ENCODE measurements at places on chromosomes 4 and X.

GRCh38 chrX:126723881-126724280, 95.6 kb upstream of the PRR32 start:
- DNase-seq, result no peak

DNA sequence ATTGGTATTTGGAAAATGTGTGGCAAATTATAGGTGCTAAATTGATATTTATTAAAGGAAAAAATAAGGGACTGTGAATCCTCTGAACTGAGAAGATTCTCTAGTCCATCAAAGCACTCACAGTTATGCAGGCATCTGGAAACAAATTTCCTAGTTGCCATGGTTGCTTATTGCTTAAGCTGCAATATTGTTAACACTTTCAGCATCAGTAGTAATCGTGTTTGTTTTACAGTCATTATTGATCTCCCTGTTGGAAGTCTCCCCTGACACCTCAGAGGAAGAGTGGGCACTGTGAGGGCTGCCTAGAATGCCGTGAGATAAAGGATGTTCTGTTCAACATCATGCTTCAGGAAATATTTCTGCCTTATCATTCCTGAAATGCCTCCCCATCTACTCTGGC, 2004.3 kb upstream of the ADGRL3 start:
- DNase-seq, result no peak

DNA sequence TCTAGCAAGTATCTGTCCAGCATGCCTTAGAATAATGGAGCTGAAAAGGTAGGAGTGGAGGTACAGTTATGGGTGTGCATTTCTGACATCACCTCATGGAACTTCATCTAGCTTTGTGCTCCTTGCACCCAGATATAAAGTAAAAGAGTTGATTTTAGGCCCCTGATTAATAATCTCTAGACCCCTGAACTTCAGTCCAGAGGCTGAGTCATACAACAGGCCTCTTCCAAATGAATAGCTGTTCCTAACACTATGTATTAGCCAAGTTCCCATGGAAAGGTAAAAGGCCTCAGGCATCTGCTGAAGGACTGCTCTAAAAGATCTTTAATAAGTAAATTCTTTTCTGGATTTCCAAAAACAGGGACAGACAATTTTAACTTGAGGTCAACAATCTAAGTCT, 16.2 kb downstream of the TBC1D9 start:
- DNase-seq, result no peak

- no peak for DNase-seq
Observed at GRCh38 chr4:8739820-8740665, 131.6 kb downstream of the HMX1 start.

DNA sequence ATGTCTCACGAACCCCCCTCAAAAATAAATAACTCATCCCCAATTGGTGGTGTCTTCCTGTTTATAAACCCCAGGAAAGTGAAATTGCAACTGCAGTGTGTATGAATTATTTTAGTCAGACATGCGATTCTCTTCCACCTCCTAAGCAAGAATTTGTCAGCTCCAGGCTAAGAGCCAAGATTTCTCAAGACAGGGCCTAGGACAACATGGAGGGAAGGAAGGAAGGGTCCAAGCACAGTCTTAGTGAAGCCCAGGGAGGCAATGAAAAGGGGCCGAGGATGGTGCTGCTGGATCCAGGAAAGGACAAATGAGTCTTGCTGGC, 20.0 kb downstream of the SH3KBP1 start:
- DNase-seq, result no peak

DNA sequence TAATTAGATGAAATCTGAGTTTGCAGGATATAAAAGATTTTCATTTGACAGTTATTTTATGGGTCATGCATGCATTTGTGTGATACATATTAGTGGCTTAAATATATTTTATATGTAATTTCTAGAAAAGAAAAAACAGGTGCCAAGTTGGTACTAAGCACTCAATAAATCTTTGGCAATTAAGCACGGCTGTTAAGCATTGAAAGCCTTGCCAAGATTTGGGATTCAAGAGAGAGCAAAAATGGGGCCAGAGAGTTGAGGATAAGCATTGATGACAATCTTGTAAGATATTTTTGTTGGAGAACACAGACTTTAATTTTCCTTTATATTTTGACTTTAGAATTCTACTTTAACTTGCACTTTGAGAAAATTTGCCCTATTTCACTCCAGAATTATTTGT, 249.8 kb upstream of the MAD2L1 start:
- no peak for DNase-seq

DNA sequence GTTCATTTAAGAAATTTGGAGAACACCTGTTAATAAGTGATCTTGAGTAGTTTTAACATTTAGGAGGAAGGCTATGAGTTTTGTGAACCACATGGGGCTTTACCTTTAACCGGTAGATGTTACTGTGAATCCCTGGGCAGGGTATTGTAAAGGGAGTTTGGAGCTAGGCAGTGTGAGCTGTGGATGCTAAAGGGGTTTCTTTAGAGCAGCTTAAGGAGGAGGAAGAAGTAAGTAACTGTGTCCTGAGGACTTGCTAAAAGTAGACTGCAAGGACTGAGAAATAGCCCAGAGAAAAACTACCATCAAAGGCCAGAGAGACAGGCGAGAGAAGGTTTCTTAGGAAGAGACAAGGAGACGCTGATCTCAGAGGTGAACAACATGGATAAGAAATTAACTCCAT, 5.6 kb downstream of the RHOH start:
- peak; percentile 11 for DNase-seq

DNA sequence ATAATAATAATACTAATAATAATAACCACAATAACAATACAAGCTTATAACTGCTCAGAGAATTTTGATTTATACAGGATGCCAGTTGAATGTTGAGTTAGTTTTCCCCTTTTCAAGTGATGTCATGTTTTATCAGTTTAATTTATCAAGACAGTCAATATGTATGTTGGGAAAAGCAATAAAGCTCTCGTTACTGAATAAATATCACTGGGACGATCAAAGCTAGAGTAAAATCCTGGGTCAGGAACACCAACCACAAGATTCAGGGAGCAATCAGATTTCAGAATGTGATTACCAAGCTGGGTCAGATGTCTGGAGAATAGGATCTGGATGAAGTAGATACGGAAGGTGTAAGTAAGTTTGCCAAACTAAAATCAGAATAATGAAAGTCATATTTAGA, 179.6 kb downstream of the GRID2 start:
- no peak for DNase-seq

- DNase-seq, result no peak
Observed at GRCh38 chrX:141405486-141405852, 163.2 kb upstream of the SPANXC start.

DNA sequence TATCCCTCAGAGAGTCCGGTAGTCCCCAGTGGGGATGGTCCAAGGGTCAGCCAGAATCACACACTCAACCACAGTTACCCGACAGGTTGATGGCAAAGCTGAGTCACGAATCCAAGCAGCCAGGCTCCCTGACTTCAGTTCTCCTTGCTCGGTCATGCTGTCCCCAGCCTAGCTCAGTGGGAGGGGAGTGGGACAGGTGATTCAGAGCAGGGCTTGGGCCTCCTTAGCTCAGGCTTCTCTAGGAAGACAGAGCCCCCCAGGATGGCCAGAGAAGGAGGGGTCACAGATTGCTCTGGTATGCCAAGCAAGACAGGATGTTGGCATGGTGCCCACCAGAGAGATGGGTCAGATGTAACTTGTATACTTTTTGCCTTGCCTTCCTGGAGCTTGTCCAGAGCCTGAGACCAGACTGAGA, 66.5 kb downstream of the EFNB1 start:
- no peak for DNase-seq

DNA sequence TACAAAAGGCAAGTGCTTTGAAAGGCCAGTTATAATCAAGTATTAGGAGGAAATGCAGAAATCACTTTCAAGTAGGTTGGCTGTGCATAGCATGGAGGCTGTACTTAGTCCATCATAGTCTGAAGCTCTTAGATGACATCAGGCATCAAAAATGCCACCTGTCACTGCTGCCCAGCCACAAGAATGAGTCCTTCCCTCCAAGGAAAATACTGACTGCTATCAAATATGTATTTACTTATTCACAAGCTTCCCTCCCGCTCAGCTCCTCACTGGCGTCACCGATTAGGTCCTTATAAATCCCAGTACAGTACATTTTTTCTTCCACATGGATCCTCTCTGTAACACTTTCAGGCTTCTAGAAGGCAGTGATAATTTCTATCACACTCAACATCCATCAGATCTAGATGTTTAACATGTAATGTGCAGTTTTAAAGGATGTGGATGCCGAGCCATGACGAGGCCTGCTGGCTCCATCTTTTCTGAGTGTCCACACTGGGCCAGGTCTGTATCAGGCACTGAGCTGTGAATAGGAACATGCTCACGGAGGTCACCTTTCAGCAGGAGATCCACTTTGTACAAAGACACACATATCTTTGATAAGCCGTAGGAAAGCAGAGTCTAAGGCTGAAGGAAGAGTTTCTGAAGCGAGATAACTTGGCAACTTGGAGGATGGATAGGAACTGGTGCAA, 121.9 kb downstream of the PALLD start:
- DNase-seq, result no peak

GRCh38 chr4:128686032-128686465, 123.5 kb upstream of the JADE1 start:
- no peak for DNase-seq

GRCh38 chr4:2809610-2810180, 16.8 kb downstream of the SH3BP2 start:
- no peak for DNase-seq

GRCh38 chr4:2424581-2424980, 5.8 kb downstream of the CFAP99 start:
- no peak for DNase-seq

DNA sequence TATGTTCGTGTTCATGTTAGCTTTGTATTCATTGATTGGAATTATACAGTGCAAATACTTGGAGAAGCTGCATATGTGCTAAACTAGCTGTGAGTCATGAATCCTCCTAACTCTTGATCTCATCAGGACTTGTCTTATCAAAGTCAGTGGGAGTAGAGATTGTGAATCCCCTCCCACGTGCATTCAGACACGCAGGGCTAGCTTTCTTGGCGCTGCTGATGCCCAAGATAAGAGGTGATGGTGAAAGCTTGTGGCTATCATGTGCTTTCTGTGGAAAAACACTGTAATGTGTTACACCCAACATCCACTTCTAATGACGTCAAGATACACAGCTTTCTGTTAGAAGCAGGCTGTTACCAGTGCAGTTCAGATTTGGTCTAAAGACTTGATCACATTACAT, 348.7 kb upstream of the HAND2 start:
- no peak for DNase-seq

- DNase-seq, result no peak
Observed at GRCh38 chr4:152494020-152494419, 41.9 kb downstream of the FBXW7 start.

- DNase-seq, result no peak
Observed at GRCh38 chr4:159547645-159548308, 444.9 kb downstream of the RAPGEF2 start.

DNA sequence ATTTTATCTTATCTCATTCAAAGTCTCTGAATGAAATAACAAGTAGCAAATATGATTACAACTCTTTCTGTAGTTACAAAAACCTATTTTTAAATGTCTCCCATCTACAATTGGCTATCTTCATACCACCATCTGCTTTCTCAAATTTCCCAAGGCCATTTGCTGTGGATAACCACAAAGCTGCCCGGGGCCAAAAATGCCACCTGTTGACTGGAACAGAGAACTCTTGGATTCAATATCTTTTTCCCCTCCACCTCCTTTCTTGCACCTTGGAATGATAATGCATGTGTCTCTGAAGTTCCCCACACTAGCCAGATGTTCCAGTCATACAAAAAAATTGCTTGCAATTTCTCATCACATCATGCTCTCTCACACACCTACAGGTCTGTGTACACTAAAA, 93.3 kb upstream of the SCML1 start:
- DNase-seq, result no peak

GRCh38 chrX:45873781-45874180, 671.4 kb downstream of the ZNF674 start:
- no peak for DNase-seq

- DNase-seq, result no peak
Observed at GRCh38 chrX:136488706-136489105, 959 bp downstream of the BRS3 start.

GRCh38 chr4:173937631-173938270, 345.7 kb downstream of the FBXO8 start:
- DNase-seq, result no peak

DNA sequence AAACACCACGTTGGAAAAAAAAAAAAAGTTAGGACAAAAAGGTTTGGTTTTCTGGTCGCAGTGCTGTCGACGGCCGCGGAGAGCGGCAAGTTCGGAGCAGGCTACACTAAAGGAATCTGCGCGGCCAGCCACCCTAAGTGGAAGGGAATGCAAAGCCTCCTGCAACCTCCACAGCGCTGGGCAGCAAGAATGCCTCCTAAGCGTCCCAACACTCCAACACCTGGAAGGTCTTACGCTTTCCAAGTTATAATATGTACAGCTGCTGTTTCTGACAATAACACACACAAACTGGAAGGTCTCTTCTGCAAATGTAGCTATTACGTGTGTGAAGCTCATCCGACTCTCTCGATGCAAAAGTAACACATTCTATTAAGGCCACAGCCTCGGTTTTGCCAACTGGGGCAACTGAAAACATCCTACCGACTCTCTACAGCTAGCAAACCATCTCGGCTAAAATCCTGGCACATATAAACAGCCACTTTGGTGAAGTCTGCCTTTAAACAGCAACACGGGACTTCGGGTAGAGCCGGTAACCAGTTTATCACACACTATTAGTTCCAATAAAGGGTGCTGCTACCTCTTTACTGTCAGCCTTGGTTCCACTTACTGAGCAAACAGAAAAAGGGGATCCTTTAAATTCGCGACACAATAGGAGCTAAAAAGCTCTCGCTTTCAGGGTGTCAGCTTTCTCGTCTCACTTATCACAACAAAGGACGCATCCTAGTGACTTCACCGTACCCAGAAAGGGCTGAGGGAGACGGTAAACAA, 895 bp downstream of the SMIM14 start:
- DNase-seq, result no peak

- no peak for DNase-seq
Observed at GRCh38 chrX:121886557-121886956, 839.1 kb downstream of the GLUD2 start.

GRCh38 chr4:41384992-41385391, 128.3 kb downstream of the UCHL1 start:
- DNase-seq, result no peak

DNA sequence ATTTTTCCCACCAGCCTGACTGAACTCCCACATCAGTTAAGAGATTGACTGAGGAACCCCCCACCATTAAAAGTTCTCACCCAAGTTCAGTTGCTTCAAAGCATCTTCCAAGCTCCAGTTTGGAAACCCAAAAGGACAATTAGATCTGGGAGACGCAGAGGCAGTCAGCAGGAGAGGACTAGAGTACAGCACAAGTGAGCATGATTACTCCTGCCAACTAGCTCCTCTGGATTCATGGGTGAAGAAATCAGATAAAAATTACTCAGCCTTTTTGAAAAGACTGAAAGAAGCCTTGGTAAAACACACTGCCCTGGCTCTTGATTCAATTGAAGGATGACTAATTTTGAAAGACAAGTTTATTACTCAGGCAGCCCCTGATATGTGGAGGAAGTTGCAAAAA, 297.5 kb downstream of the ADAM29 start:
- DNase-seq, result no peak

DNA sequence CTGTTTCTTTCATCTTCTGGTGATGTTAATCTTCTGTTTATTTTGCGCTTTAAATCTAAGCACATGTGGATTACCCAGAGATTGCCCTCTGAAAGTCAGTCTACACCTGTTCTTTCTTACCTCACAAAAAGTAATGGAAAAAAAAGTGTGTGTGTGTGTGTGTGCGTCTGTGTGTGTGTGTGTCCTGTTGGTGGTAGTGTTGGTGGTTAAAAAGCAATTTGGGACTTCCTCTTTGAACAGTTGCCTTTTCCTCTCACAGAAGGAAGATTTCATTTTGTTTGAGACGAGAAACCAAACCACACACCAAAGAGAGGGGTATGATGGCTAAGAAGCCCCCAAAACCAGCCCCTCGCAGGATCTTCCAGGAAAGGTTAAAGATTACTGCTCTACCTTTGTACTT, at the start of gene STAP1:
Gene STAP1, plus strand, starts transcription at position 235 of the 400 bp plus-strand sequence. Its CDS starts 83 bp downstream, at position 318.
- DNase-seq, result no peak
